ENCODE measurements at places on chromosomes 7 and 10.

DNA sequence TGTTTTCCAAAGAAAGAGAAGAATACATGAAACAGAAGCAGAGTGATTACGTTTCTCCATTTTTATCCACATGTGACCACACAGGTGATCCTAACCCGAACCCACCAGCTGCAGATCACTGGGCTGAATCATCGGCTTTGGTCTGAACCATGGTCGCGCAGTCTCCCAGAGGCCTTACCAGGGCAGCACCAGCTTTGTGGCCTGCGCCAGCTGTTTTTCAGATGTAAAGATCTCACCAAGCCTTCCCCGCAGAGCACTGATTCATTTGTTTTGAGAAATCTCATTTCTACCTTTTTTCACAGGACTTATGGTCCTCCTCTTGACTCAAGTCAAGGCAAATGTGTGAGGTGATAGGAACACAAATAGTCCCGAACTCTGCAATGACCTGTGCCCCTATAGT, 207.0 kb upstream of the PPP2R2D start:
- DNase-seq = no peak

DNA sequence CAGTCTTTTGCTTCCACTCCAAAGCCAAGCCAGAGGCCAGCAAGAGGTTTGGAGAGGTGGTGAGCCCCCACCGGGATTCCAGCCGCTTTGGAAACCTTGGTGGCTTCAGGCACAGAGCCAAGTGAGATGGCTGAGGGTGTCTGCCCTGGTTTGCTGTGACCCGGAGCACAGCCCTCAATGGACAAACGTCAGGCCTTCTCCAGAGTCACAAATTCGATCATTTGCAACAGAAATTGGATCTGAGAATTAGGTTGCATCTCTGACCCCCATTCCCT, 885 bp upstream of the NKX1-2 start:
- no peak for DNase-seq

DNA sequence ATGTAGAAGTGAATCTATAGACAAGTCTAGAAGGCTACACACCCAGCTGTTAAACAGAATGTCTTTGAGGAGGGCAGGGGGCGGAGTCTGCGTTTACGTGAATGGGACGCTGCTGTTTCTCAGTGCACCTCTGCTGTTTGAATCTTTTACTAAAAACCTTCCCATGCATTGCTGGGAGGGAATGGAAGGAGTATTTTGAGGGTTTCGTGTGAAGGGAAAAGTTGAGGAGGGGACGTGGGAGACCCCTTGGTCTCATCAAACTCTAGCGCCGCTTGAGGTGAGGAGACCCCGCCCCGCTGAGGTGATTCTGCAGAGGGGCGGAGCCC, 492 bp upstream of the VCL start:
- DNase-seq = no peak

GRCh38 chr10:72935361-72935760, 19.2 kb downstream of the PLA2G12B start:
- no peak for DNase-seq
